Thoracic aorta (tissue), 2 donors: ENCODE measurements at places on chromosomes 12 and 14.

GRCh38 chr12:54390668-54391551 is 6.4 kb upstream of the ZNF385A start:
- no peak for DNase-seq

- no peak for DNase-seq
Observed at GRCh38 chr12:14782756-14783155, 20.5 kb downstream of the WBP11 start.

DNA sequence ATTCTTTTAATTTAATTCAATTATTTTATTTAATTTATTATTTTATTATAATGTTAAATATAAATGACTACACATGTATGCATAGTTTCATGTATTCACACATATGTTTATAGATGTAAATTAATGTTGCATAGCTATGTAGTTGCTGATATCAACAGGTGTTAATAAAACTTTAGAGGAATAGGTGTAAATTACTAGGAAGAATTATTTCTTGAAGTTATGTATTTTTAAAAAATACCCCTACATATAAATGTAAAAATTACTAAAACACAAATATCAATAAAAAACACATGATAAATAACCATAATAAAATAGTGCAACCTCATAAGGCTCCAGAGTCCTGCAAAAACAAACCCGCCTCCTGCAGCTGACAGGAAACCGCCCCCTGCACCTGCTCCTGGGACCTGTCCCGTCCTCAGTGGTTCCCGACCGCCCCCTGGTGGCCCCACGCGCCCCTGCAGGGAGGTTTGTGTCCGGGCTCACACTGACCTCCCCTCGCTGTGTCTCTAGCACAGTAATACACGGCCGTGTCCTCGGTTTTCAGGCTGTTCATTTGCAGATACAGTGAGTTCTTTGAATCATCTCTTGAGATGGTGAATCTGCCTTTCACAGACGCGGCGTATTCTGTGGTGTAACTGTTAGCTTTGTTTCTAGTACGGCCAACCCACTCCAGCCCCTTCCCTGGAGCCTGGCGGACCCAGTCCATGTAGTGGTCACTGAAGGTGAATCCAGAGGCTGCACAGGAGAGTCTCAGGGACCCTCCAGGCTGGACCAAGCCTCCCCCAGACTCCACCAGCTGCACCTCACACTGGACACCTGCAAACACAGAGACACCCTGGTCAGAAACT is 1264.0 kb downstream of the TMEM121 start:
- DNase-seq, result no peak

GRCh38 chr14:79986251-79986650 is 225.1 kb downstream of the DIO2 start:
- DNase-seq, result no peak

DNA sequence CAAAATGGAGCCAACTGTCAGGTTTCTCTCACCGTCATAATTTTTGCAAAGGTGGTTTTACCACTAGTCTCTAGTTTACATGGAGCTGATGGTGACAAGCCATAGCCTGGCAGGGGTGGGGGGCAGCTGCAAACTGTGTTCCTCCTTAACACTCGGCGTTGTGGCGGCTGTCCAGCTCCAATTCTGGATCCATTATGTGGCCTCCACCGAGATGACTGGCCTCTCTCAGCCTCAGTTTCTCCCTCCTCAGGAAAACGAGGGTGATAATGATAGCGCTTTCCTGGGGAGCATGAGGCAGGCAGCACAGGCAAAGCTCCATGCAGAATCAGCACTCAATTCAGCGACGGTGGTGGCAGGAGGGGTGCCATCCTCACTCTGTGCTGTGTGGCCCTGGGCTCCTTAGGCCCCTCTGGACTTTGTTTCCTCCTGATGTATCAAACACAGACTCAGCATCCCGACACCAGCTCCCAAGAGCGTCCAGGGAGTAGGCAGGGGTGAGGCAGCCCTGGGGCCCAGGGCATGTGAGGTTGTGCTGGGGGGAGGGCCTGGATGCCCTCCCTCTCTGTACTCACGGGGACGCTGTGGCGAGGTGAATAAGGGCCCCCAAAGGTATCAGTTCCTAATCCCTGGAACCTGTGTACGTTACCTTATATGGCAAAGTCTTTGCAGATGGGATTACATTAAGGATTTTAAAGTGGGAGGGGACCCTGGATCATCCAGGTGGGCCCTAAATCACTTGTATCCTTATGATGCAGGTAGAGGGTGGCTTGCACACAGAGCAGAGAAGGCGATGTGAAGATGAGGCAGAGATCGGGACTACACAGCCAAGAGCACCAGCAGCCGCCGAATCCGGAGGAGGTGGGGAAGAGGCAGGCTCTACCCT is 46.8 kb upstream of the EIF5 start:
- DNase-seq, result no peak

DNA sequence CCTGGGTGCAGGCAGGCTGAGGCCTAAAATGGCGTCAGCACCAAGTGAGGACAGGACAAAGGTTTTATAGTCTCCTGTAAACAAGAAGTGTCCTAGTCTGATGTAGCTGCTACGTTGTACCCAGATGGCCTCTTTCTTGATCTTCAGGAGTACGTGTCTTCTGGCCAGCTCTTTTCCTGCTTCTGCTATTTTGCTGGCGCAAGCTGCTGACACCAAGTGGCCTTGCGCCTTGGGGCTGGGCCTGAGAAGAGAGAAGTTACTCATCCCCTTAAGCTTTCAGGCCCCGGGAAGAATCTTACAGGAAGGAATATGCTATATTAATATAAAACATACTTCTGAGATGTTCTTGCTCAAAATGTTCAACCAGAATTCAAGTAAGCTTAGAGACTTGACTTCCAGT is 605.2 kb downstream of the GALC start:
- no peak for DNase-seq

GRCh38 chr12:13163868-13164635 is 32.5 kb upstream of the EMP1 start:
- DNase-seq, result no peak

DNA sequence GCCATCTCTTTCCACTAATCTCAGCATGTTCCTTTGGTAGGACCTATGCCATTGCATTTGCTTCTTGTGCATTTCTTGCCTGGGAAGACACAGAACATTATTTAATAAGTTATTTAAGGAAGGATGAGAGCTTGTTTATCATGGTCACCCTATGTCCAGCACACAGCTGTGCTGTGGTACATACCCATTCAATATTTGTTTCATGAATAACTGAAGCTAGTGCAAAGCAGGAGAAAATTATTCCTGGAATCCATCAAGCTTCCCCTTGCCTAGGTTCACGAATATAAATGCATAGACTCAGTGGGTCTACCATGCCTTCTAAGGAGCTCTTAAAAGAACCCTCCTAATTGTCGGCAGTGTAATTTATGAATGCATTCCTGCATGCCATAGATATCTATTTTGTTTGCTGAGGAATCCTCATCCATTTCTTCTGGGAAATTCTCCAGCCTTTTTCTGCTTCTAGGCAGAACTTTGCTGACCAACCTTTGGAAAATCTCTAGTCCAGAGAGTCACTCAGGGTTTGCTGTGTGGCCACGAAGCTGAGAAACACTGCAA is 599.8 kb upstream of the TMEM132C start:
- DNase-seq, result no peak

DNA sequence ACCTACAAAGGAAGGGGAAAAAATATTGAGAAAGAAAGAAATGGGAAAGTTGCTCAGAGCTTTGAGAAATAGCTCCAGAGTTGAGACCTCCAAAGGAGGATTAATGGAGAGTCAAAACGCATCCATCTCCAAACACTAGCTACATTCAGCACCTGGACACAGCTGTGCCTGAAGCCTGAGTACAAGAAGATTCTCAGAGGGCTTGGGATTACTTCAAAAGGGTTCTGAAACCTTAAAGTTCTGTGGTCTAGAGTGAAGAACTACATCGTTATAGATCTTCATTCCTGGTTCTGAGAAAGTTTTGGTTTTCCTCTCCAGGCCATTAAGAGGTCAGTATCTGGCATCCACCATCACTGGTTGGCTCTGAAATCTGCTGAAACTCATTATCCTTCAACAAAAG is 10.5 kb upstream of the TMED10 start:
- DNase-seq, result no peak

GRCh38 chr14:105305345-105305744 is 4.5 kb upstream of the BRF1 start:
- DNase-seq, result no peak

GRCh38 chr12:24591715-24592440 is 357.0 kb downstream of the BCAT1 start:
- DNase-seq, result no peak

GRCh38 chr12:12562016-12562483 is 613 bp downstream of the DUSP16 start:
- no peak for DNase-seq

DNA sequence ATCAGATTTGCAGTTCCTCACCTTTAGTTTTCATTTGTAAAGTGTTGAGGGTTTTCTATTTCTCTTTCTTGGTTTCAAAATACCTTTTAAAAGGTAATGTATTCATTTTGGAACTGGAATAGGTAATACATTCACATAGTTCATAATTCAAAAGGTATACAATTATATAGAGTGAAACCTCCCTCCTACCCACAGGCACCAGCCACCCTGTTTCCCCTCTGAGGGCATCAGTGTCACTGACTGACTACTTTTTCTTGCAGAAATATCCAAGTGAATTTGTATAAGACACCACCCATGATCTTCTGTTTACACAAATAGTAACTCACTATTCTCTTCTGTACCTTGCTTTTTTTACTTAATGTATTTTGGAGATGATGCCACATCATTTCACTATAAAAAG is 139.6 kb upstream of the EGLN3 start:
- no peak for DNase-seq

GRCh38 chr12:25788707-25789442 is 169.6 kb upstream of the RASSF8 start:
- DNase-seq, result no peak

GRCh38 chr12:104858611-104859543 is 99.2 kb downstream of the SLC41A2 start:
- DNase-seq, result no peak

DNA sequence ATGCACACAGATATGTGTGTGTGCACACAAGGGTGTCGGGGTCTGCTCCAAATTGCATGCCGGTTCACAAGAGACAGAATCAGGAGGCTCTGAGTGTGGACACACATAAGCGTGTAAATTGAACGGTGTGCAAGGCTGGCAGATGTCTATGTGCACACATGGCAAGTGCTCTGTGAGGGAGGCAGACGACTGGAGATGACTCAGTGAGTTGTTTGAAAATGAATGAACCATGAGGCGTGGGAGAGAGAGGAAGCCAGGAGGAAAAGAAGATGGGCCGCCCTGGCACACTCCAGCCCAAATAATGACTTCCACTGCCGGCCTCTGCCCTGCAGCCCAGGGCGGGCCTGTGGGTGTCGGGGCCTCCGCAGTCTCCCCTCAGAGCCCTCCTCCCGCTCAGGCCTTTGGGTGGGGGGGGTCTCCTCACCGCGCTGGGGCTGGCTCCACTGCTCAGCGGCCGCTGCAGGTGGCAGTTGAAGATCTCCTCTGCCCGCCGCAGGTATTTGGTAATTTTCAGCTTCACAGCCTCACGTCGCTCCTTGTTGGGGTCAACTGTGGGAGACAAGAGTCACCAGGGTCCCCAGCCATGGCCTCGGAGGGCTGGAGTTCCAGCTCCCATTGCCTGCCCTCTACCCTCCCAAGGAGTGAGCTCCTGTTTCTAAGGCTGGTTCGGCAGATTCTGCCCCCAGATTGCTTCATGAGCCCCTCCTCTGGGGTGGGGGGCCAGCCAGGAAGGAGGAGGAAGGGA is 3.5 kb downstream of the RPS6KL1 start:
- DNase-seq, result no peak

DNA sequence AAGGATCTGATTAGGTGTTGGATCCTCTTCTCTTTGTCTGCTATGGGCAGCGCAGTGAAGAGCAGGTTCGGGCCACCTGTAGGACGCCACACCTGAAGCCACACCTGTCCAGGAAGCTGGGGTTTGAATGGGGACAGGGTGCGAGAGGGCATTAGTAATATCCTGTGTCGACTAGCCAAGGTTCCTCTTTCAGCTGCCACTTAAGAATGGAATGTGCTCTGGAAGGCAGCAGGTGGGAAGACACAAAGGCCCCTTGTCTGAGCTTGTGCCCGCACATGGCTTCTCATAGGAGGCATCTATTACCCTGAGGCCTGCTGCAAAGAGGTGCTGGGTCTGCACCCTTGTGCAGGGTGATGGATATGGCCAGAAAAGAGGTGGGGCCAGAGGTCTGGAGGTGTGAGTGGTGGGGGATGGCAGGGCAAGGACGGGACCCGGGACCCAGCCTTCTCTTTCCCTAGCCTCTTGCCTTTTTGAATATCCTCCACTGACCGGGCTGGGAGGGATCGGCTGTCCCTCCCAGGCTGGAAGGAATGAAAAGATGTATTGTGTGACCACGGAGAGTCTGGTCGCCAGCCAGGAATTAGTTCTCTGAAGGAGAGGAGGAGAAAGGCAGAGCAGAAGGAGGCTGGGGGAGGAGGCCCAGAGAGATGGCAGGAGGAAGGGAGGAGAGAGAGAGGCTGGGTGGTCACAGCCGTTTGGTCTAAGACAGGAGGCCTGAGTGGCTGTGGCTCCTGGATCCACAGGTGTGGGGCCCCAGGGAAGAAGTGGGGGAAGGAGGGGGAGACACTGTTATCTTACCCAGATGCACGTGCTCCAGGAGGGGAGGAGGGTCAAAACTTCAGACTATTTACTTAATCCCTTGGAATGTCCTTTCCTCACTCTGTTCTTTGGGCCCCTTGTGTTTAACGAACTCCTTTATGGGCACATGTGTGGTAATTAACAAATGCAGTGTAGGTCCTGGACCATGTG is 101.5 kb downstream of the SMOC1 start:
- DNase-seq, result no peak

DNA sequence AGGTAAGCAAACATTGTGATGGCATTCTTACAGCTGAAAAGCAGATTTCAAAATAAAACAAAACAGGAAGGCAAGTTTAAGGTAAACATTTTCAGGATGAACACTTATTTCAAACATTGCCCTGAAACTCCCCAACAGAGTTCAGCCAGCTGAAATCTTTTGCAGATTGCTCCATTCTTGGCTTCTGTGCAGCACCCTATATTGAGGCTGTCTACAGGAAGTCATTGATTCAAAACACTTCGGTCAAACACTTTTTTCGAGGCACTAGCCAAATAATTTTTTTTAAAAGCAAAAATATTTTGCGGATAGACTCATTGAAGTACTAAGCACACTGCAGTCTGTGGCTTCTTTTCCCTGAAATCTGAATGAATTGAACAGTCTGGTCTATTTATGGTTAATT is 318.1 kb upstream of the PDE3A start:
- DNase-seq, result no peak

DNA sequence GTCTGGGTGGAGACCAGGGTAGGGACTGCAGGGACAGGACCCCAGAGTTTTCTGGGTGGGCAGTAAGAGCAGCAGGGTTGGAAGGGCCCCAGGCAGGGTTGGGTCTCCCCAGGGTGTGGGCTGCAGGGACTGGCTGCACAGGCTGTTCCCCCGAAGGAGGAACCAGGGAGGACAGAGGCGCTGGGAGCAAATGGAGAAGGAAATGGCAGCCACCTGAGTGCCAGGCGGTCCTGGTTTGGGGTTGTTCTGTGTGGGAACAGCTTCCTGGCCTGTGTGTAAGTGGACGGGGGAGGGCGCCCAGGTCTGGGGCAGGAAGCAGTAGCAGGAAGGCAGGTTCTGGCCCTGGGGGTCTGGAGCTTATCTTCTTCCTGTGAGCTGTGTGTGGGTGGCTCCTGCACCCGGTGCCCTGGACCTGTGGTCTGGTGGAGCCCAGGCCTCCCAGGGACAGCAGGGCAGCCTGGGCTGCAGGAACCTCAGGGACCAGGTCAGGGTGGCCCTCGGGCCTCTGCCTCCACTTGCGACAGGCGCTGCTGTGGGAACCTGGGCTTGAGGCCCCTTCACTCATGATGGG is 372.8 kb downstream of the TMEM121 start:
- DNase-seq, result no peak

- no peak for DNase-seq
Observed at GRCh38 chr12:94143438-94143837, 4.9 kb upstream of the PLXNC1 start.
